Activated CD8-positive, alpha-beta memory T cell treated with anti-CD3 and anti-CD28 coated beads, Interleukin-2, amount 50 U/mL, for 48 hours (primary cell): ENCODE measurements at places on chromosomes 5 and 9.

GRCh38 chr5:6818594-6819511, 105.6 kb downstream of the TENT4A start:
- no peak for DNase-seq

DNA sequence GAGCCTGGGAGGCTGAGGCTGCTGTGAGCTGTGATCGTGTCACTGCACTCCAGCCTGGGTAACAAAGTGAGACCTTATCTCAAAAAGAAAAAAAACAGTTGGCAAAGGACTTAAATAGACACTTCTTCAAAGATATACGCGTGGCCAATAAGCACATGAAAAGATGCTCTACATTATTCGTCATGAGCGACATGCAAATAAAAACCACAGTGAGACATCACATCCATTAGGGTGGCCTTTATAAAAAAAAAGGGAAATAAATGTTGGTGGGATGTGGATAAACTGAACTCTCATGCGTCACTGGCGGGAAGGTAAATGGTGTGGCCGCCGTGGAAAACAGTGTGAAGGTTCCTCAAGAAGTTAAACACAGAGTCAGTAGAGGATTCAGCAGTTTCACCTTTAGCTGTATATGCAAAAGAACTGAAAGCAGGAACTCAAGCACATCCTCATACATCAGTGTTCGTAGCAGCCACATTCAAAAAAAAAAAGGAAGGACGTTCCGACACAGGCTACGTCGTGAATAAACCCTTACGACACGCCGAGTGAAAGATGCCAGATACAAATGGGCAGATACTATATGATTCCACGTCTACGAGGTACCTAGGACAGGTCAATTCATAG, 24.5 kb upstream of the NRARP start:
- no peak for DNase-seq

DNA sequence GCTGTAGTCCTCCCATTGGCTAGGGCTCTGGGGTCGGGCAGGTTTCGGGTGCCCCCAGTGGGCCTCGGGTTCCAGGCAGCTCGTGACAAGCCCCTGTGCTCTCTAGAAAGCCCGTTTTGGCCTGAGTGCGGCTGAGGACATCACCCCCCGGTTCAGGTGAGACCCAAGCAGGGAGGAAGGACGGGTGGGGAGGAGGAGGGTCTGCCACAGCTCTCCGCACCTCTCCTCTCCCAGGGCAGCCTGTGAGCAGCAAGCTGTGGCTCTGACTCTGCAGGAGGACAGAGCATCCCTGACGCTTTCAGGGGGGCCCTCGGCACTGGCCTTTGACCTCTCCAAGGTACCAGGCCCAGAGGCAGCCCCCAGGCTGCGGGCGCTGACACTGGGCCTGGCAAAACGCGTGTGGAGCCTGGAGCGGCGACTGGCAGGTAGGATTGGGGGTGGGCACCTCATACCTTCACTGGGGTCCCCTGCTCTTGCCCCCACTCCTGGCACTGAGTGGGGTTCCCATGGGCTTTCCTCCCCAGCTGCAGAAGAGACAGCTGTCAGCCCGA, 672 bp downstream of the PAXX start:
- no peak for DNase-seq

DNA sequence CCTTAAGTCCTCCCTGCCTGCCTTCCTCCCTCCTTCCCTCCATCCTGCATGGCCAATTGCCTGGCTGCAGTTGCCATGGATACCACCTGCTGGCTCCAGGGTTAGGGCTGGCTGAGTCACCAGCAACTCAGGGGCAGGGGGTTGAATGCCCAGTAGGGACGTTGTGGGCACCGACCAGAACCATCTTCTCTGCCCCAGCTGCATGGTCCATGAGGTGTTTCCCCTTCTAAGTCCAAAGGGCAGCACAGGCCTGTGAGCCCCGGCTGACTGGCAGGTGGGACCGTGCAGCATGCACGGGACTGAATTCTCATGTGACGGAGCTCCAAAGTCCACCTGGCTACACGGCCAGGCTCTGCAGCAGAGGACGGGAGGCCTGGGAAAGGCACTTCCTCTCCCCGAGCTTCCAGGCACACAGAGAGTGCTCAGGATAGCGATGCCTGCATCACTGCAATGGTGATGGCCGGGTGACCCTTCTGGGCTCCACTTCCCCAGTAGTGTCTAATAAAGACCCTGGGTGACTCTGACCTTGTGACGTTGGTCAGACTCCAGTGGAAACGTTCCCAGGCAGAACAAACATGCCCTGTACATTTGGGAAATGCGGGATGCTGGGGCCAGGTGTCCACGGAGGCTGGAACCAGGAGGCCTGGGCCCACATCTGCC, 5.7 kb downstream of the ASS1 start:
- no peak for DNase-seq

- no peak for DNase-seq
These were observed 485.6 kb downstream of the ZSWIM6 start for GRCh38 chr5:61817472-61818326.
